ENCODE measurements at places on chromosomes 1 and 21.

- no peak for DNase-seq
Observed at GRCh38 chr1:44619261-44619900, 54.9 kb downstream of the TMEM53 start.

- peak; percentile 35 for DNase-seq
Observed at GRCh38 chr1:107936498-107937481, 28.2 kb downstream of the VAV3 start.

DNA sequence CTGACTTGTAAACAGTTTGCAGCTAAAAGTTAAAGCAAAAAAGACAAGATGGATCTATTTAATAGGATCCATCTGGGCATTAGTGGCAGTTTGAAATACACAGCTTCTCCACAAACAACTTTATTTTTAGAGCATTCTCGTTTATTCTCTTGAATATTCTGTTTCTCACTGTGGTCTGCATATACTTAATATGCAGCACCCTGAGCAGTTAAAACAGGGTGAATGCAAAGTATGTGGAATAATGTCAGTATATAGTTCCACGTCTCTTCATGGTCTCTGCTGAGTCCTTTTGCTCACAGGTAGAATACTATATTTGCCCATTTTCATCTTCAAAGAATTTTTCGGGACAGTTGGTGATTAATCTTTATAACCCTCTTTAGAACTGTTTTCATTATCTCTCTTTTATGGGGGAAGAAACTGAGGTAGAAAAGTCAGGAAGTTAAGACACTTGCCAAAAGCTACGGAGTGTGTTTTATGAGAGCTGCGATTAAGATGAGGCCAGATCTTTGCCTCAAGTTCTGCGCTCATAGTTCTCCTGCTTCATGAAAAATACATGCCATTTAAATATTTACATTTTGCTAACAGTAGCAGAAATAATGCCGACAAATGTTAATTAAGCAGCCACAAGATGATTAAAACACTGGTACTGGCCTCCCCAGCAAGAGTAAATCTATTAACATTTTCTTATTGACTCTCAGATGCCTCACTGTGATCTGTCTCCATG lies 115.6 kb downstream of the PTBP2 start:
- no peak for DNase-seq

DNA sequence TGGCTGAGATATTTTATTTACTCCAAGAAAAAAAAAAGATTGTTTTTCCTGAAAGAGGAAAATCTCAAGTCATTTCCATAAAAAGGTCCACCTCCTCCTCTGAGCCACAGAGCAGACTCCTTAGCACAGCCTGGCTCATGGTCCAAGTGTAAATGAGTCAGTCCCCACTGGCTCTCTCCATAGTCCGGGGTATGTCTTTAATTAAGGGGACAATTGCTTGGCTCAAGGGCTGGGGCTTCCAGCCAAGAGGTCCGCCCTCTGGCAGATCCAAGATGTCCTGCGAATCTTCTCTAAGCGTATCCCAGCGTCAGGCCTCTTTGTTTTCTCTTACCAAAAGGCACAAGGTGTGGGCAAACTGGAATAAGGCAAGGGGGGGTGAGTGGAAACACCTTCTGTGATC lies 33.3 kb downstream of the FOXD2 start:
- DNase-seq: no peak

- no peak for DNase-seq
Observed at GRCh38 chr1:174902531-174903099, 97.1 kb upstream of the CACYBP start.

DNA sequence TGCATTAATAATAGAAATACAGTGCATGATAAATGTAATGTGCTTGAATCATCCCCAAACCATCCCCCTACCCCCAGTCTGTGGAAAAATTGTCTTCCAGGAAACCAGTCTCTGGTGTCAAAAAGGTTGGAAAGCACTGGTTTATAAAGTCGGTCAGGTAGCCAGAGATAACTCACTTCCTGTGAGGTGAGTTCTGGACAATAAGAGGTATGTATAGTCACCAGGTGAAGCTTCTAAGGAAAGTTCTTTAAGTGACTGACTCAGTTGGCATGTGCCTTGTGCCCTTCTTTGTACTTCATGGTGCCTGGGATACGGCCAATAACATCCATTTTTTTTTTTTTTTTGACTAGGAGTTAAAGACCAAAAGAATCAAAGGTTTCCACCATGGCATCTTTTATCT lies 103.7 kb downstream of the GPATCH2 start:
- DNase-seq: no peak

GRCh38 chr1:89356658-89357400 lies 7.0 kb upstream of the GBP6 start:
- DNase-seq: no peak

GRCh38 chr1:82268826-82269225 lies 468.1 kb downstream of the ADGRL2 start:
- no peak for DNase-seq

DNA sequence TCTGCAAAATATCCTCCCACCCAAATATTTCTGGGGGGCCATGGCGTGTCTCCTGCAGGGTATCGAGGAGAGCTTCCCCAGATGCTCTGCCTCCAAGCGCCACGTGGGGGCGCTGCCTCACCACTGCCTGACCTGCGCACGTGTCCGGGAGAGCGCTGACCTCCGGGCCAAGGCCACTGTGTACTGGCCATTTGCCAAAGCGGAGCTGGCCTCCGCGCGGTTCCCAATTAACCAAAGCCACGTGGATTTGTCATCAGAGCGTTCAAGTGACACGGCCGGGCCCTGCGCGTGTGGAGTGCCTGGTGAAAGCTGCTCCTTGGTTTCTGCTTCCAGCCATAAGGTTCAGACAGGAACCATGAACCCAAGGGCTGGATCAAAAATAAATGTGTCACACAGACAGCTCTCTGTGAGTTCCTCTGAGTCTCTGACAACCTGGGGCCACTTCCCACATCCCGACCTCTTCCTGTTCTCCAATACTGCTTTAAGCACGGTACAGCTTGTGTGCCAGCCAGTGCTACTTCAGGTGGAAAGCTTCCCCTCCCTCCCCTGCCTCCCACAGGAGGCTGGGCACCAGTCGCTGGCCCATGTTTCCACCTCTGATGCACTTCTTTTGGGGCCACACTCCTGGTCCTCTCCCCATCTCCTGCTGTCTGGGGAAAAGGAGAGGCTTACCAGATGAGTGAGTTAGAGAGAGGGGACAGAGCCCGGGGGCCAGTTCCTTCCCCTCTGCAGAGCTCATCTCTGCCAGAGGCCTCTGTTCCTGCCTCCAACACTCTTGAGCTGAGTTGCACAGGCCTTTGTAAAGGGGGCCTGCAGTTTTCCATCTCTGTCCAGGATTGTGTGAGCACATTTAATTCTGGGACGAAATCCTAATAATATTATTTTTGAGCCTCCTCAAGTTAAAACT lies 26.1 kb downstream of the ZP4 start:
- peak; percentile 16 for DNase-seq

DNA sequence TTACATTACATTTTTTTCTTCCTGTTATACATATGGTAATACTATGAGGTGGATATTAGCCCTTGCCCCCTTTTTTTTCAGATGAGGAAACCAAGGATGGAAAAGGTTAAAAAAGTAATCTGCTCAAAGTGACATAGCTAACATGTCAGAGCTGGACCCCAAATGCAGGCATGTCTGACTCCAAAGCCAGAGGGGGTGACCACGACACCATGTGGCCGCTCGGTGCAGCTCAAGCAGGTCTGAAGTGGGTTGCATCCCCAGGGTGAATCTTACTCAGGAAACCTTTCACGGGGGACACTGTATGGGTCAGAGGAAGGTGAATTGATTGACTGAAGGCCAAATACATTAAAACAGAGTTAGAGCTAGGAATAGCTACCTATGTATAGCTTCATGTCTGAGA lies 34.8 kb downstream of the CD34 start:
- DNase-seq: no peak

DNA sequence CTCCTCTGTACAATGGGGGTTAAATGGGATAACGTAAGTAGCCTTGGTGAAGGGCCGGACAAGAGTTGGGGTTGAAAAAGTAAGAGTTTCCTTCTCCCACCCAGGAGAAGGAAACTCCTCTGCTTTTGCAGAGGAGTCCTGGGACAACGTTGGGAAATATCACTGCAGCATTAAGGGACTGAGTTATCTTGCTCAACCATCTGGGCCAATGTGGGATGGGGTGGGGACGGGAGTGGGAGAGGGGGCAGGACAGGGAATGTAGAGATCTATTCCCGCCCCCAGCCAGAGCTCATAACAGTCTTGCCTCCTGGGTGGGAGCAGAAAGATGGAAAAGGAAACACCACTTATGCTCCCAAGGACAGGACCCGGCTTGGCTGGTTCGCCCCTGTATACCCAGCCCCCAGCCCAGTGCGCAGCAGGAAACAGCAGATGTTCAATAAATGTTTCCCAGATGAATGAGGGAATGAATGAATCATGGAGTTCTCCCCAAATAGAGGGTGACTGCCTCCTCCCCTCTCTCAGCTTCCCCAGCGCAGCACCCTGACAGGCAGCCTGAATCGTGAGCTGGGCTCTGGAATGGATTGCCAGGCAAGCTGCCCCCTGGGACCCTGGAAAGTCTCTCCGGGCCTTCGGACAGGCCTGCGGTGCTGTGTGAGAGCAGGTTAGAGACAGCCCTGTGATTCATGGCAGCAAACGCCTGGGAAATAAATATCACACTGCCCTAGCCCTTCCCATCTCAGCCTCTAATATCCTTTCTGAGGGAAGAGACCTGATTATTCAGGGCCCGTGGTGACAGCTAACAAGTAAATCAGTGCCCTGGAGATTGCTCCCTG lies 24.8 kb downstream of the FBXO2 start:
- DNase-seq: no peak

DNA sequence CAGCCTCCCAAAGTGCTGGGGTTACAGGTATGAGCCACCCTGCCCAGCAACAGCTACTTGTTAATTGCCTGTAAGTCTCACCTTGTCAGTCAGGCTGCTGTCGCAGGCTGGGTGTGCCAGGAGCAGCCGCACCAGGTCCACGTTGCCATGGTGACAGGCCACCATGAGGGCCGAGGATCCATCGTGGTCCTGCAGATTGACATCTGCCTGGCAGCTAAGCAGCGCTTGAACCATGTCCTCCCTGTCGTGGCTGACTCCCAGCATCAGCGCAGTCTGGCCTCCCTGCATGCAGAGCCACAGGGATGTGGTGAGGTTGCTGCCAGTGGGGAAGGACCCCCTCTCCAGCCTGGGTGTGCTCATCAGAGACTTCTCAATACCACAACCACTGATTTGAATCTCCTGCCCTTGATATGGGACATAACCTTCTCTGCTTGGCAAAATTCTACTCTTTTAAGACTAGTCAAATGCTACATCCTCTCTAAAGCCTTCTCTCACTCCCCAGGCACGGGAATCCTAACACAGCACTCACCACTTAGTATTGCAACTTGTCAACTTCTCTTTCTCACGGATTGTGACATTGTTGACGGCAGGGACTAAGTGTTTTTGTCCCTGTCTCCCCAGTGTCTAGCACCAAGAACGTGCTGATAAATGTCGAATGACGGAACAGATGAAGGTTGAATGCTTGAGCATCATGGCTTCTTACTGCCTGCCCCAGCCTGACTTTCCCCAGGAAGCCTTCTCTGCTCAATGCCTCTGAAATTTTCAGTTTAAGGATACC lies 52.9 kb downstream of the L1TD1 start:
- DNase-seq: no peak

DNA sequence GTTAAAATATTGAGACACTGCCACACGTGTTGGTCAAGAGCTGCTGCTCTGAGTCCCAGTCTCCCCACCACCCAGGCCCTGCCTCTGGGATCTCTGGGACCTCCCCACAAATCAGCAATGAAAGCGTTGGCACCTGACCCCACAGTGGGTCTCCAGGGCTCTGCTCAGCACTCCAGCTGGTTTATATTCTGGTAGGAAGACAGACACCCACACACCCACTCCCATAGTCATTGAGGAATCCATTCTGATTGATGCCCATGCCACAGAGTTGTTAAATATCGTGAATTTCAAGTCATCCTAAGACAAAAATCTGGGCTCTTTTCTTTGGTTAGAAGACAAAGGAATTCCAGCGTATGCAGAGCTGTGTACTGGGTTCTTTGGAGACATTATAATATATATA lies 91.6 kb downstream of the KIF26B start:
- no peak for DNase-seq

DNA sequence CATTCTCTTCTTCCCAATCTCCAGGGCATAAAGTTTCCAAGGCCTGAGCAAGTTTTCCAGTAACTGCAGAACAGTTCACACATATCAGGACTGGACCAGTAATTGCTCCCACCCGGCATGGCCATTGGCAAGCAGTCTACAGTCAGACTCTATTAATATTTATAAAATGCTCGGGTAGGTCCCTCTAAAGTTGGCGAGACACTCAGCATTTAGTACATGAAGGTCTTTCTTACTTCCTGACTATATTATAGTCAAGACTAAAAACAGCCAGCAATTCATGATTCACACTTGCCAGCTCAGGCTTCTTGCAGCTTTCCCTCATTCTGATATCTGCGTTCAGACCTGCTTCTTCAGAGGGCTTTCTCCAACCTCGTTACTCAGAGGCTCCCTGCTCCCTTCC lies 25.4 kb downstream of the GADD45A start:
- DNase-seq: no peak

DNA sequence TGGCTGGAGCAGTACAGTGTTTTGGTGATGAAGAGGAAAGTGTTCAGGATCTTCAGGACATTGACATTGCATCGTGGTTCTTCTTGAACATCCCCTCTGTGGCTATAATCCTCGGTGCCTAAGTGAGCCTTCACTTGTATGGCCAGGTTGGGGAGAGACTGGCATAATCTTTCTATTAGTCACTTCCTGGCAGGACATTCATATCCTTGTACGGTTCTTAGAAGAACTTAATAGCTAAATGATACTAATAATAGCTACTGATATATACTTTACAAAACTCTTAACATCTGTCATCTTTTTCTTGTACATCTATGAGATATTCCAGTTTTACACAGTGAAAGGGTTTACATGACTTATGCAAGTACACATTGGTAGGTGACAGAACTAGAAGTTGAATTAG lies 35.8 kb downstream of the CELF3 start:
- no peak for DNase-seq

DNA sequence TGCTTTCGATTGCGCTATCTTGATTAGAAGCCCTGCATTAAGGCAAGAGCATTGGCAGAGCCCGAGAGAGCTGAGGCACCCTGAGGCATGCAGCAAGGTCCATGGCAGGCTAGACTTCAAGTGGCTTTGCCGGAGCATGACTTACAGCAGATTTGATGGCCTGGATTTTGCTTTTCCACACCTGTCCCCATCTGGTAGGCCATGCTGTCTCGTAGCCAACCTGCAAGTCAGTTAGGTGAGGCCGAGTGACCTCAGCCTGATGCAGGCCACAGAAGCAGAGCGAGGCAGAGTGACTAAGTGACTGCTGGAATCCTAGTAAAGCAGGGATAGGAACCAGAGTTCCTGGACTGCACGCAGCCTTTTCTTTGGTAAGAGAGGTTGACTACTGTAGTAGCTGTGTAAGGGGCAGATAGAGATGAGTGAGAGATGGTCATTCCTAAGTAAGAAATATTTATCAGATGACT lies 148.9 kb downstream of the PBX1 start:
- DNase-seq: no peak

DNA sequence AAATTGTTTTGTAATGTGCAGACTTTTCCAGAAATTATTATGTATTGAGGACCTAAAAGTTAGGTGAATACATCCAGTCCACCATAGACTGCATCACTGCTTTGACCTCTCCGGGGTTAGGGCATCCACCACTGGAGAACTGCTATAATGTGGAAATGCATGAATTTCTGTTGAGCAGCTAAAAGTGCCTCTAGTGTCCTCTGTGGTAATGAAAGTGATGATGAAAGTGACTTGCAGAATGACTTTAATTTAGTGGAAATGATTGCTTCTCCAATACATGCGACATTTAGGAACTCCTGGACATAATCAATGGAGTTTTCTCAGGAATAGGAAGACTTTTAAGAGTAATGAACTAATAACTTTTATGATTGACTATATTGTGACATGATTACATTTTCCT lies 170.8 kb downstream of the LBR start:
- no peak for DNase-seq

GRCh38 chr1:25564777-25565574 lies 21.6 kb downstream of the LDLRAP1 start:
- no peak for DNase-seq

All from activated T-cell treated with anti-CD3 and anti-CD28 coated beads for 48 hours (primary cell).